ENCODE measurements at places on chromosomes 7 and 10. TPM values are rescaled to one million over a fixed set of nuclear protein-coding genes. Genes with fewer than 3 reads are reported as not detected.

DNA sequence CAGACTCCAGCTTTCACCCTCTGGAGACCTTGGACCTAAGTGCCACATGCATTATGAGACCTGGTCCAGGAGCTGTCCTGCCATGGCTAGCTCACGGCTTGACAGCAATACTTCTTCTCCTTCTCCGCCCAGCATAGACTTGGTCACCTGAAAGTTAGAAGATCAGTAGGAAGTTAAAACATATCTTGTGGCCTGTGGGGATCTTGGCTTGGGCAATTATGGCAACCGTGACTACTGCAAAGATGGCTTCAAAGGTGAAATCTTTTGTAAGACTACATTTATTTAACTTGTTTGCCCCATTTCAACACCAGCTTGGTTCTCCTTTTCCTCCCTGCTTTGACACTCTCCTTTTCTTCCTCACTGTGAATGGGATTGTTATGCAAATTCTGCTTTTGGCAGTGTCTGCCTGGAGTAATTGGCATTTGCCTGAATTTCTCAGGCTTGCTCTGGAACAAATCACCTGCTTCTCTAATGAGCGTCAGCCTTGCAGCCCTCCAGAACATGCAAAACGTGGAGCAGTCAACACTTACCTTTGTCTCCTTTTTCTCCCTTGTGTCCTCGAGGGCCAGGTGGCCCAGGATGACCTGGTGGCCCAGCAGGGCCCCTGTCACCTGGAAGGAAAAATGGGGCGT is 53.4 kb downstream of the COL17A1 start:
- no peak for DNase-seq

GRCh38 chr7:106335814-106336213 is 51.0 kb upstream of the NAMPT start:
- DNase-seq = no peak

DNA sequence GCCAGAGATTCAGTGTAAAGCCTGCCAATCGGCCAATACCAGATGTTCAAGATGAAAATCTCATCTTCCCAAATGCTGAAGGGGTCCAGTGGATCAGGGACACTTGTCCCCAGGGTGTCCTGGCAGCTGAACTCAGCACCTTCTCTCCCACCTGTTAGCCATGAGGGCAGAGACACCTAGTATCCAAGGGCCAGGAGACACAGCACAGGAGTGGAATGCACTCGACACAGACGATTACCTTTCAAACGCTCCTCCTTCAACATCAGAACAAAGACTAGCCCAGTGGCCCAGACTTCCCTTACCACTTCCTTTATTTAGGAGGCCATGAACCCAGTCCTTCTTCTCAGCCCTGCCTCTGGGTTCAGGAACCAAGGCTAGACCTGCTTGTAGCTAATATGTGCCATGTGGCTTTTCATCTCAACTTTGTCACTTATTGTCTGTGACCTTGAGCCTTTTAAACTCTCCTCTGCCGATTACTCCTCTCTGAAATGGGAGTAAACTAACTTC is 180.3 kb upstream of the PLXNA4 start:
- DNase-seq = no peak

DNA sequence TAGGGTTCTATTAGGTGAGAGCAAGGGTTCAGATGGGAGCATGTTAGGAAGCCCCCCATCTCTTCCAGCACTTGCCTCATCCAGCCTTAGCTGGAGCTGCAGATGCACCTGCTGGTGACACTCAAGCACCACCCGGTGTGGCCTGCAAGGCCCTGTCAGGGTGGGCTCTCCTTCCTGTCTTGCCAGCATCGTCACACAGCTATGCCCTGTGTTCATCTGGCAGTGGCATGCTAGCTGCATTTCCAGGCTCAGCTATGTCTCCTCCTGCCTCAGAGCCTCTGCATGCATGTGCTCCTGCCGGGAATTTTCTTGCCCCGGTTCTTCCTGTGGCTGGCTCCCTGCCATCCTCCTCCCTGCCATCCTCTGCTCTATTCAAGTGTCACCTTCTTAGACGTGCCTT is 129.7 kb upstream of the KLF6 start:
- DNase-seq = no peak

Gene COL28A1
- 1.1 TPM for polyA plus RNA-seq

GRCh38 chr10:18059826-18060559 is 80.2 kb upstream of the CACNB2 start:
- peak; percentile 17 for DNase-seq

Gene MAD1L1
- polyA plus RNA-seq = 16.2 TPM

Gene SLC16A12
- polyA plus RNA-seq = not detected

DNA sequence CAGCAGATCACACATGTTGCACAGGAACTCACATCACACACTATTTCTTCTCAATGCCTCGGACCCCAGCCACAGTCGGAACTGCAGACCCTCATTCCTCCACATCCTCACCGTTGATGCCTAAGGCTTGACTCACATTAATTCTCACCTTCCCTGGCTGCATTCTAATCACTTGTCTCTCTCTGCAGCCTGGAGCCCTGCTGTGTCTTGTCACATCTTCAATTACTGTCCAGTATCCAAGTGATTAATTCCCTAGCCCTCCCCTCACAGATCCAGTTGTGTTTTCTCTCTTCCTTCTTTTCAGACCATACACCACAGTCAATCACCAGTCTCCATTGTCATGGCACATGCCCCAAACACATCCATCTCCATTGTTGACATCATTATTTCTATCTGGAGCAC is 592.4 kb upstream of the IGFBP3 start:
- DNase-seq = no peak

Gene OR6V1
- not detected for polyA plus RNA-seq

Gene CFAP46
- not detected for polyA plus RNA-seq

Gene AASS
- 17.0 TPM for polyA plus RNA-seq

DNA sequence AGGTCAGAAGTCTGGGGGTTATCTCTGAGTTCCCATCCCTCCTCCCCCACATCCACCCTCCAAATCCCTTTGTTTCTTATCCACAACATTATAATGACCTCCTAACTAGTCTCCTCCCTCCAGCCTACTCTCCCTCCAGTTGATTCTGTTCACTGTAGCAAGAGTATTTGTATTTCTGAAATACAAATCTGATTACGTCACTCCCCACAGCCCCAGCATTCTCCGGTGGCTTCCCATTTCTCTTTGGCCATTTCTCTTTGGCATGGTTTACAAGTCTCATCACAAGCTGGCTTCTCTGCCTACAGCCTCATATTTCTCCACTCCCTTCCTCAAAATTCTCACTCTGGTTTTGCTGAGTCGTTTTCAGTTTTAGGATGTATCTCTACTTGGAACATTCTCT is 24.6 kb upstream of the MRPS33 start:
- DNase-seq = no peak

DNA sequence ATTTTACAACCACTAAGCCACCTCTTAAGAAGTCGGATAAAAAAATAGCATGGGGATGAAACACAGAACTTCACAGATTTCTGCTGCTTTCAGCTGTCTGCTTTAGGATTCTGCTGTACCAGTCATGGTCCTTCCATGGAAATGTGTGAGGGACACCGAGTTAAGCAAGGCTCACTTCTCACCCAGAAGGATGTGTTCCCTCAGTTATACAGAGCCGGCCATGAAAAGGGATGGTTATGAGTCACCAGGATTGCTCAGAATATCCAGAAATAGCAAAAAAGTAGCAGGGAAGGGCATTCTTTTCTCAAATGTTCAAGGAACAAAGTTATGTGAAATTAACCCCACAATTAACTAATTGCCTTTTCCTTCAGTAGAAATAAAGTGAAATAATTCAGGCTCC is 124.4 kb downstream of the AMPH start:
- DNase-seq = no peak

- DNase-seq = peak; percentile 96
Observed at GRCh38 chr7:191981-192649, at the start of gene FAM20C. Gene FAM20C, plus strand, starts transcription at chr7:192571. Its CDS starts 629 bp downstream, at chr7:193200.

DNA sequence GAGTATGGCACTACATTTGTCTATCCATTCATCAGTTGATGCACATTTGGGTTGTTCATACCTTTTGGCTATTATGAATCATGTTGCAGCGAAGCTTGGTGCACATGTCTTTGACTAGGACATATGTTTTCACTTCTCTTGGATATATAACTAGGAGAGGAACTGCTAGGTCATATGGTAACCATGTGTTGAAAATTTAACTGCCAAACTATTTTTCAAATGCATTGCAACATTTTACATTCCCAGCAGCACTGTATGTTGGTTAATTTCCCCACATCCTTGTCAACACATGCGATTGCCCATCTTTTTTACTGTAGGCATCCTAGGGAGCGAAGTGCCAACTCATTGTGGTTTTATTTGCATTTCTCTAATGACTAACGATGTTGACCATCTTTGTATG is 183.4 kb downstream of the PRKCQ start:
- no peak for DNase-seq

Gene ZNF789
- polyA plus RNA-seq = 12.1 TPM

DNA sequence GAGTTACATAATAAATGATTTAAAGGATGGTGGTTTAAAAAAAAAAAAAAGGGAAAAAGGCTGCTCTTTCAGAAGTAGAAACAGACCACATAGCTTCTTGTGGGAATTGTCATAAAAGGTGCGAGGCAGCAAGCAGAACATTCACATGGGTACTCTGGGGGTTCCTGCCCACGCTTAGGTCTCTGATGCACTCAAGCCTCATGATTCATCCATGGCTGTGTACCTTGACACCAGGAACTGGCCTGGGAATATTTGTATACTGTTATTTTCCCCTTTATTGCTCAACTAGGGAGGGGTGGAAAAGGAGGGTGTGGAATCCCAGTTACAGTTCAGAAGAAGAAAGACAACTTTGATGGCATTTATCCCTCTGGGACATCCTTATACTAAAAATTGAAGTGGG is 4.0 kb downstream of the PON2 start:
- DNase-seq = peak; percentile 90

DNA sequence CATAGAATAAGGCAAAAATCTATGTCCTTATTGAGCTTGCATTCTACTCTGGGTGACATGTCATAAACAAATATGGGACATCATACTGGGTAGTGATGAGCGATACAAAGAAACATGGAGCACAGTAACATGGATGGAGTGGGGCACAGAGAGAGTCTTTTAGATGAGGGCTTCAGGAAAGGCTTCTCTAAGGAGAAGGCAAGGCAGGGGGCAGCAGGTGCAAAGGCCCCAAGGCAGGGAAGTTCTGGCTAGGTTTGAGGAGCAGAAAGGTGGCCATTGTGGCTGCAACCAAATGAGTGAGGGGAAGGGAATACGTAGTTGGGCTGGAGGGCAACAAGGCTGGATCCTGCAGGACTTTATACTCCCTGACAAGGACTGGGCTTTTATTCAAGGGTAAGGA is 211.4 kb downstream of the HERPUD2 start:
- DNase-seq = no peak

GRCh38 chr7:25496476-25497368 is 268.4 kb upstream of the NPVF start:
- no peak for DNase-seq

GRCh38 chr10:22805304-22805703 is 90.9 kb upstream of the PIP4K2A start:
- DNase-seq = peak; percentile 42

DNA sequence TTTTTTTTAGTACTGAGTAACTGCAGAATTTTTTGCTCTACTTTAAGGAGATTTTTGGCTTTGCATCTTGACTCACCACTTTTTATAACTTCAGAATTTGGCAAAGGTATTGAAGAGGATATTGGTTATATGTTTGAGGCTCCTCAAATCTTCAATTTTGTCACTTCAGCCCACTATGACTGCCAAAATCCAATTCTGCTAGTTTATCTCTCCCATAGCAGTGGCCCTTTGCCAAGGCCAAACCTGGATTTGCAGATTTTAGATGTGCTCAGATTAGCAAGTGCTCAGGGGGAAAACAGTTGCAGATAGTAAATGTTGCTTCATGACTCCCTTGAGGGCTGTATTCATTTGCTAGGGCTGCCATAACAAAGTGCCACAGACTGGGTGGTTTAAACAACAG is 427.5 kb downstream of the ADRA2A start:
- DNase-seq = no peak

Gene PLXDC2
- polyA plus RNA-seq = 0.81 TPM

Gene RNF32
- polyA plus RNA-seq = 1.6 TPM

Gene SNCG
- polyA plus RNA-seq = 44.8 TPM

Gene GNGT1
- polyA plus RNA-seq = not detected

DNA sequence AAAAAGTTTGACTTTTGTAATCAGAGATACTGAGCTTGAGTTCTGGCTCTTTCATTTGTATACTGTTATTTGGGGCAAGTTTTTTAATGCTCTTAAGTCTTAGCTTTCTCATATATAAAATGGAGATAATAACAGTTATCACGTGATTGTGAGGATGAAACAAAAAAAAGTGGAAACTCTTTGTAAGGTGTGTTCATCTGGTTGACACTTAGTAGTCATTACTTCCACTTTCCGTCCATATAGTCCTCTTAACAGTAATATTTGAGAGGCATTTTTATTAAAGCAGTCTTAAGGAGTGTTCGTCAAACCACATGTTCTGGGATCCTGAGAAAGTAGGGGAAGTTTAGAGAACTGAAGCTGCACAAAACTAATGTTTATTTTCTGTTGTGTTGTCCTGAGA is 65.6 kb downstream of the PTEN start:
- DNase-seq = no peak

GRCh38 chr10:69885379-69886013 is 83.8 kb downstream of the COL13A1 start:
- DNase-seq = no peak

Data from small intestine (tissue), 16 donors.